ENCODE measurements at places on chromosomes 16 and 17. TPM values are rescaled to one million over a fixed set of nuclear protein-coding genes. Genes with fewer than 3 reads are reported as not detected.

DNA sequence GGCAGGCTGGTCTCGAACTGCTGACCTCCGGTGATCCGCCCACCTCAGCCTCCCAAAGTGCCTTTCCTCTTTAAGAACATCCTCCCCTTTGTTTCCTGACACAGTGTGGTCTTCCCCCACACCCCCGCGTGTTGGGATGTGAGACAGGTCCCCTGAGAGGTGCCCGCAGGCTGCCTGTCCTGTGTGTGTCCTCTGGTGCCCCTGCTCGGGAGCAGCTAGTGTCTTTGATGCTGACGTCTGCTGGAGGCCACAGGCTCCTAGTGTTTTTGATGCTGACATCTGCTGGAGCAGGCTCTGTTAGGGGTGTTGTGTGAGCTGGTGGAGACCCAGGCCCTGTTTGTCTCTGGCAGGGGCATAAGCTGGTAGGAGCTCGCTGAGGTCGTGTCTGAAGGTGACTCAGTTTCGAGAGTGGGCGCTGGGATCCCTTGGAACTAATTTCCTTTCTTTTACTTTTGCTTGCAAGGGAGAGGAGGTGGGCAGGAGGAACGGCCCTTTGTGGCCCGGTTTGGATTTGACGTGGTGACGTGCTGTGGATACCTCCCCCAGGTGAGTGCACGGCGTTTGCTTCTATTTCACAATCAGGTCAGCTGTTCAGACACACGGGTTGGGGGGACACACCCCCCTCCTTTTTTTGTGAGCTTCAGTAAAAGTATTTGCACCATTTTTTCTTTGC, 6.0 kb downstream of the FN3KRP start:
- no peak for DNase-seq

DNA sequence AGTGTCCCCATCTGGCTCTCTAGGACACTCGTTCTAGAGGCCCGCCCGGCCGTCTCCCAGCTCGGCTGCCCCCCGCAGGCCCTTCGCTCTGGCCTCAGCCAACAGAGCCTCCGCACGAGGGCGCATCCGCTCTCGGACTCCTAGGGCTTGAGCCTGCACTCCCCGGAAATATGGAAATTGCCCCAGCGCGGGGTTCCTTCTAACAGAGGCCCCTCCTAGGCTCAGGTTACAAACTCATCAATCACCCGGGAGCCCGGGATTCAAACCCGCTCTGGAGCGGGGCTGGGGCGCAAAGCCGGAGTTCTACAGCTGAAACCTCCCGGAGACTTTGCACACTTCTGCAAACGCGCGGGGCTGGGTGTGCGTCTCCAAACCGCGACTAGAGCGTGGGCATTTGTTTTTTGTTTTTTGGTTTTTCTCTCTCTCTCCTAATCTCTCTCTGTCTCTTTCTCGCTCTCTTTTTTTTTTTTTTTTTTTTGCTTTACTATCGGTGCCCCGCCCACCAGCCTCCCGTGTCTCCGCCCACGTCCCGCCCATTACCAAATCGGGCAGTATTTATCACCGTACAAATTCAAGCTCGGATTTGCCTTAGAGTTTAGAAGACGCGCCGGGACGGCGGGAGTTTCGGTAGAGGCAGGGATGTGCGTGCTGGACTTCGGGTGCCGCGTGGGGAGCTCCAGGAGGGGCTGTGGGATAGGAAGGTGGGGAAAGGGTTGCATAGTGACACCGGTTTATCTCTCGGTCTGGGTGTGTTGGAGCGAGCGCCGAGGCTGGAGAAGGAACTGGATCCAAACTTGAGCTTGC, 2.4 kb upstream of the FOXL1 start:
- peak; percentile 94 for DNase-seq

DNA sequence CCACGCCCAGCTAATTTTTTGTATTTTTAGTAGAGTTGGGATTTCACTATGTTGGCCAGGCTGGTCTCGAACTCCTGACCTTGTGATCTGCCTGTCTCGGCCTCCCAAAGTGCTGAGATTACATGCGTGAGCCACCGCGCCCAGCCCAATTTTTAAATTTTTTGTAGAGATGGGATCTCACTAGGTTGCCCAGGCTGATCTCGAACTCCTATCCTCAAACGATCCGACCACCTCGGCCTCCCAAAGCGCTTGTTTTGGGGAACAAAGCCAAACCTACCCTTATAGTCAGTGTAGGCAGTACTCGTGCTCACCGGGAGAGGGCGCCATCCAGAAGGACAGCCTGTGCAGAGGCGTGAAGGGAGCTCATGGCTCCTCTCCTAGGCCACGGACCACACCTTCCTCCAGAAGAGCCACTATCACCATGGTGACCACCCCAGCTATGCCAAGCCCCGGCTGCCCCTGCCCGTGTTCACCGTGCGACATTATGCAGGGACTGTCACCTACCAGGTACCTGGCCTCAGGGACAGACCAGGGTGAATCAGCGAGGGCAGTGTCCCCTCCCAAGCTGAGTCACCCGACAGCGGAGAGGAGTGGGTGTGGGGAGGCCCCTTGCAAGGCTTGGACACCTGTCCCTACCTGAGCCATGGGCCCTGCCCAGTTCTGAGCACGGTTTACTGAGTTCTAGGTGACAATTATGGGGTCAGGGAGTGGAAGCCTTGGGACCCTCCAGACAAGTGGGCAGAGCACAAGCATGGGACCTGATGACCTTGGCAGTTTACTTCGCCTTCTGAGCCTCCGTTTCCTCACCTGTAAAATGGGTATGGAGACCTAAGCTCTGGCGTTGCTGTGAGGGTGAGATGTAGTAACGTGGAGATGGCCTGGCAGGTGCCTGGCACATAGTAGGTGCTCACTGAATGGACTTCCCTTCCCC, 13.7 kb downstream of the MYO15B start:
- no peak for DNase-seq

DNA sequence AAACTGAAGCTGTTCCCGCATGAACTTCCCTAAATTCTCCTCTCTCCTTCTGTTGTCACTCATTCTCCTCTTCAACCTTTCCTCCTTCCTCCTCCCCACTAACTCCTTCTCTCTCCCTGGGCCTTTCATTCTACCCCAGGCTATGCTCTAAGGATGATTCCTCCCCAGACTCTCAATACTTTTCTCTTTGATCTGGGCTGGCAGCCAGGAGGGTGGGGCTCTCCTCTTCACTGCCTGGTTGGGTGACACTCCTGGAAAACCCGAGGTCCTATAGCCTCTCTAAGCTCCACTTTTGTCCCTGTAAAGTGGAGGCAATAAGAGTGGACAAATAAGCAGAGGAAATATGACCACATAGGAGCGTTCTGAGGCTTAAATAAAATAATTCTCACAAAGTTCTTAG, 46.2 kb downstream of the HSD17B2 start:
- no peak for DNase-seq

DNA sequence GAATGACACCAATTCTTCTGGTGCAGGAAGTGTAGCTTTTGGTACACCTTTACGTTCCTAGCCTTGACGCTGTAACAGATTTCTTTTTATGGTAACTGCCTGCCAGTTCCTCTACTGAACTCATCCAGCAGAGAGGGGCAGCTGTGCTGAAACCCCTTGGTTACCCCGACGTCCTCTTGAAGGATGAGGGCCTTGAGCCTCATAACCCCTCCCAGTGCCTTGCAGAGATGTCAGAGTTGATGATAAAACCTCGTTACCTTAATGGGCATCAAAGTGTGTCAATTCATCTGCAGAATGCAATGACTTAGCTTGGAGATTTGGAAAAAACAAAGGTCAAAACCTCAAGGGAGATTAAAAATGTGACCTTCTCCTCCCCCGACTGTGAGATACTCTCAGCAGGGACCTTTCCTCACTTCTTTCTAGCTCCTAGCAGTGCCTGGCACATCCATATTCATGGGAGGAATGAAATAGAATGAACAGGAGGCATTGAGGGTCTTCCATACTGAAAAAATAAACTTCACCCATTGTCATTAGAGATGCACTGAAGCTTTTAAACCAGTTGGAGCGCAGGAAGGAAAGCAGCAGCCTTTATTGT, 69.2 kb downstream of the SDR42E1 start:
- DNase-seq, result no peak

DNA sequence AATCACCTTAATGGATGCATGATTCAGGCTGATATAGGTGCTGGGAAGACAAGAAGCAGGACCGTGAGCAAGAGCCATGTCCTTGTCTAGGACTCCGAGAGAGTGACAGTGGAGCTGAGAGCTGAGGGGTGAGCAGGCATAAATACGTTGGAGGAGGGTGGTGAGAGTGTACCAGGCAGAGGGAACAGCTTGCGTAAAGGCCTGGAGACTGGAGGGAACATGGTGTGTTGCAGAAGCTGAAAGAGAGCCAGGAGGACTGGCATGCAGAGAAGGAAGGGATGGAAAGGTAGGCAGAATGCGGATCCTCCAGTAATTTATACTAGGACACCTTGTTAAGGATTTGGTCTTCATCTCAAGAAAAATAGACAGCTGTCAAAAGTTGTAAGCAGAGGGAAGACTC, 653.2 kb downstream of the HS3ST4 start:
- DNase-seq, result no peak

DNA sequence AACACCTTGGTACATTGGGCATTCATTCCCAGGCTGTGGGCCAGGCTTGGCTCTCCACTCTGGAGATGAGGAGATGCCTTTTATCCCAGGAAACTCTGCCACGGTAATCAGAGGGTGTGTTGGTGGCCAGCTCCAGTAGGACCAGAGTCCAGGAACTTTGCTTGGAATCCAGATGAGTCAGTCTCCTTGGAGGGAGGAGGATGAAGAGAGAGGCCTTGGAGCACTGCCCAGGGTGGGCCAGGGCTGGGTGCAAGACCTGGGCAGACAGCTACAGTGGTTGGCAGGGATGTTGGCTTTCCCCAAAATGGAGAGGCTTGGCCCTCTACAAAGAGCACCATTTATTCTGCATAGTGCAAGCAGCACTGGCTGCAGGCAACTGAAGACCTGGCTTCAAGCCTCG, 209.0 kb downstream of the RGS9 start:
- no peak for DNase-seq

- no peak for DNase-seq
These were observed 117.8 kb downstream of the METRNL start for GRCh38 chr17:83196973-83197880.

BEAN1 gene
- polyA plus RNA-seq, result 3.4 TPM

MYOCD gene
- 6.3 TPM for polyA plus RNA-seq

GCGR gene
- polyA plus RNA-seq, result 11.1 TPM

IKZF3 gene
- polyA plus RNA-seq, result 0.23 TPM

All from renal pelvis (tissue), 12 donors.